Right forelimb (tissue), 1 donor: ENCODE measurements at places on chromosomes 12 and 14.

GRCh38 chr14:62280366-62280765, 518.1 kb downstream of the SNAPC1 start:
- DNase-seq = no peak

DNA sequence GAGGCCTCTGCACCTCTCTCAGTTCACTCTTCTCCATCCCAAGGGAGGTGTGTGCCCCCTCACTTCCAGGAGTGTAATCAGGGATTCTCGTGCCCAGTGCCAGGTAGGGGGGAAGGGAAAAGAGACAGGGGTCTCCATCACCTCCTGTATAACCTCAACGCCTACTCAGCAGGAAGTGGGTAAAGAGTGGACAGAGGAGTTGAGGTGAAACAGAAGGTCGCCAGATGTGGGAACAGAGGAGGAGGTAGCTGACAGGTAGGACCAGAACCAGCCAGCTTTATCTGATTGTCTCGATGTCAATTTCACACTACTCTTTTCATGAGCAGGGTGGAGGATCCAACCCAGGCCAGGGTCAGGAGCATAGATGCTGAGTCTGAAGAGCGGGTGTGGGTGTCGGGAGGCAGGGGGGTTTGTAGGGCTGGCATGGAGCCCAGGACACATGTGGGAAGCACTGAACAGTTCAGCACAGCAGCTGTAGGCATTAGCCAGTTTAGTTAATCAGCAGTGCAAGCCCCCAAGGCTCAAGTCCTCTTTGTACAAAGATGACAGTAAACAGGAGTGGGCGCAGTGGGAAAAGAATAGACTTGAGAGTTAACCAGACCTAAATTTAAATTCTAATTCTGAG, 213.5 kb downstream of the PELI2 start:
- DNase-seq = no peak

- peak; percentile 7 for DNase-seq
Measured at GRCh38 chr14:101497684-101498525, 63.4 kb upstream of the DIO3 start.

- no peak for DNase-seq
Measured at GRCh38 chr12:7834701-7835100, 38.0 kb downstream of the SLC2A14 start.

GRCh38 chr12:2118481-2119255, 65.9 kb downstream of the CACNA1C start:
- no peak for DNase-seq

GRCh38 chr12:30296486-30296885, 399.2 kb downstream of the IPO8 start:
- DNase-seq = no peak

DNA sequence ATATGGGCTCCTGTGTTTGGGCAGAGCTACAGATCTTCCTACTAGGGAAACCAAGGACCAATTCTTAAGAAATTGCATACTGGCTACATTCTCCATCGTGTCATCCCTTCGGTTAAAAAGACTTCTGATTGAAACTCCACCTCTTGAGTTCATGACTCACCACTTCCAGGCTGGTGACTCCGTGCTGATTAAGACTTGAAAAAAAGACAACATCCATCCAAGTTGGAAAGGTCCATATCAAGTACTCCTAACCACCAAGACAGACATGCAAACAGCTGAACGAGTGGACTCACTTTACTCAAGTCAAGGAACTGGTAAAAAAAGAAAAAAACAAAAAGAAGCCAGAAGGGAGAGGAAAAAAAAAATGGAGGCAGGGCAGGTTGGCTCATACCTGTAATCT, 63.4 kb downstream of the APOBEC1 start:
- DNase-seq = no peak

- DNase-seq = no peak
Measured at GRCh38 chr14:23556700-23557440, 799 bp downstream of the THTPA start.

- DNase-seq = peak; percentile 67
Measured at GRCh38 chr12:57844709-57845477, 1.6 kb downstream of the CTDSP2 start.

DNA sequence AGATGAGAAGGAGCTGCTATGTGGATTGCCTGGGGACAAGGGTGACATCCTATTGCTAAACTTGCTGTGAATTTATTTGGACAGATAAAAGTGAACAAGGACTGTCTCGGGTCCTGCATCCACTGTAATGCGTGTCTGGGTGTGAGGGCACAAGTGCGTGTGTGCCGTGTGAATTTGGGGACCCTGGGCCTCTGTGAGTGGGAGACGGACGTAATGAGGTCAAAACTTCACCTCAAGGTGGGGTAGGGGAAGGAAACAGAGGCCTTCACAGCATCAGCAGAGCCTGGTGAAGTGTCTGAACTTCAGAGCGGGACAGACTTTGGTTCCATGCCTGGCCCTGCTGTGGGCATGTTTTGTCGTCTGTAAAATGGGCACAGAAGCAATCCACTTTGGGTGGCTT, 14.8 kb downstream of the ASB2 start:
- DNase-seq = no peak

- DNase-seq = no peak
Measured at GRCh38 chr14:30159374-30159773, 231.7 kb upstream of the PRKD1 start.

- no peak for DNase-seq
Measured at GRCh38 chr12:11840366-11840765, 190.9 kb downstream of the ETV6 start.

DNA sequence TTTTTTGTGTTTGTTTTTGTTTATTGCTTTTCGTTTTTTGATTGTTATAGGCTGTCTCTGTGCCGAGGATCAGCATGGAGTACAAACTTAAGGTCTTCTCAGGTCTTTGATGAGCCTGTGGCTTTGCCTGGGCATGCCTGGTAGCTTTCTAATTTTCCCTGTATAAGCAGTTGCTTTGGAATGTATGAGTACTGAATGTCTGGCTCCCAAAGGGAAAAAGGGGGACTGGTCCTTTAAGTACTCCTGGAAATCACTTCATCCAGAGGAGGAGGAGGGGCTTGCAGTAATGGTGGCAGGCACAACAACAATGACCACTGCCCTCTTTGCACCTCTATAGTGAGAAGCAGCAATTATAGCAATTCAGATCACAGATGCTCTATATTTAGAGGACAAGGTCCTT, 67.6 kb upstream of the TTC7B start:
- DNase-seq = no peak

DNA sequence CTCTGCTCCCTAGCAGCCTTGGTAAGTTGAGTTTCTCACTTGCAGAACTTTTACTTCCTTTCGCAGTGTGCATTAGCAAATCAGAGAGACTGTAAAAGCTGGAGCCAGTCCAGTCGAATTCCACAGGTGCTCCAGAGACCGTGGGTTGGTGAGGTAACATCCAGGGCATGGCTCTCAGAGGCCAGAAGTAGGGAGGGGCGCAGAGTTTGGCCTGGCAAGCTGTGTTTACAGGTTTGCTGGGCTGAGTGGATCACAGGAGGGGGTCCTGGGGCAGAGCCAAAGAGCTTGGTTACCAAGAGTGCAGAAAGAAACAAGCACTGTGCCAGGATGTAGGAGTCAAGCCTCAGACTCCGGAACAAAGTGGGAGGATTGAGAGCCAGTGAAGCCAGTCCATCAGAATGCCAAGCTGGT, 10.2 kb upstream of the BHLHE41 start:
- peak; percentile 70 for DNase-seq

DNA sequence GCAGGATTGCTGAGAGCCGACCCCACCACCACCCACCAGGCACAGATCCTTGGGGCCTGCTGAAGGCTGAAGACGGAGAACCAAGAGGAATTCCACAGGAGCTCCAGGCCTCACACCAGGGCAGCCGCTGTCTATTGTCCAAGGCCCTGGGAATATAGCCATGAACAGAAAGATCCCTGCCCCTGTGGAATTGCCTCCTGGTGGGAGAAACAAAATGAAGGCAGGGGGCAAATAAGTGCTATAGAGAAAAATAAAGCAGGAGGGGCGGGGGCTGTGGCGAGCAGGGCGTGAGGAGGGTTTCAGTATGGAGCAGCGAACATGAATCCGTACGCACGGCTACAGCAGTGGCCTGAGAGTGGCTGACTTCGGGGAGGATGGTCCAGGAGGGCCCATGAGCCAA, 96.1 kb downstream of the EML1 start:
- no peak for DNase-seq

GRCh38 chr12:78853231-78853630, 11.3 kb upstream of the SYT1 start:
- no peak for DNase-seq

- DNase-seq = no peak
Measured at GRCh38 chr14:59585891-59586554, 9.4 kb upstream of the CCDC175 start.

DNA sequence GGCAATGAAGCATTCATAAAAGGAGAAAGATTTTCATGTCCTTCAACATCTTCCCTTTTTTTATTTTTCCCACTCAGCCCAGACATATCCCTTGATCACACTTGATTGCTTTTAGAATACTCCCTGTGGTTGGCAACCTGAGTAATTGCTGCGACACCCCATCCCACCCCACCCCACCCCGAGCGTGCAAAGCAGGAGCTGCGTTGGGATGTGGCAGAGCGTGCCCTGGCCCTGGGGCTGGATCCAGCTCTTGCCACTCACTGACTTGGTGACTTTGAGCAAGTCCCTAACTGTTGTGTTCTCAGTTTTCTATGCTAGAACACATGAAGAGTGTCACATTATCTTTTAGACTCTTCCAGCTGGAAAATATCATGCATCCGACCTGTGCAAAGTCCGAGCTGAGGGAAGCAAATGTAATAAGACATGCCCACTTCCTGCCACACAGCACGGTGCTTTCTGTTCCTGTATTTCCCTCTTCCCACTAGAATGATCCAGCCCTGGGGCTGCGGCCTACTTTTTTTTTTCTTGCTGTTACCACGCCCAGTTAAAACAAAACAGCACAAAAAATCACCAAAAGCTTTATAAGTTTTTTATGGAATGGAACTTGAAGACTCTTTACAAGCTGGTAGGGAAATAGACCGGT, 4.0 kb downstream of the ASCL4 start:
- DNase-seq = no peak

GRCh38 chr12:107545737-107546353, 139.8 kb upstream of the PWP1 start:
- peak; percentile 66 for DNase-seq

- no peak for DNase-seq
Measured at GRCh38 chr12:116043659-116044535, 233.6 kb downstream of the MED13L start.

DNA sequence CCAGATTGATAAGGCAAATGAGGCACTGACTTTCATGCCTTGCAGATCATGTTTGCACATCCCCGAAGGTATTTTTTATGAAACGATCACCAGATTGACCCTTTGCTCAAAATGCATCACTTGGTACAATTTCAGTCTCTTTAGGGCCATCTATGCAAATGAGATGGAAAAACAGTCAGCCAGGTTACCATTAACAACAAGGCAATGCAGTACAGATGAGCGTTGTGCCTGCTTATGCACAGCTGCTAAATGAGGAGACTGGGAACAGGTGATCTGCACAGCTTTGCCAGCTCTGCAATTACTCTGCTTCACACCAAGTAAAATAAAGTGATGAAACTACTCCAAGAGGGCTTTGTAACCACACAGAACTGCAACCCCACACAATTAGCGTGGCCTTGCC, 26.1 kb upstream of the PLEKHG7 start:
- no peak for DNase-seq

GRCh38 chr12:70553391-70553859, 83.8 kb downstream of the PTPRB start:
- no peak for DNase-seq

GRCh38 chr12:78756936-78757335, 107.6 kb upstream of the SYT1 start:
- no peak for DNase-seq

DNA sequence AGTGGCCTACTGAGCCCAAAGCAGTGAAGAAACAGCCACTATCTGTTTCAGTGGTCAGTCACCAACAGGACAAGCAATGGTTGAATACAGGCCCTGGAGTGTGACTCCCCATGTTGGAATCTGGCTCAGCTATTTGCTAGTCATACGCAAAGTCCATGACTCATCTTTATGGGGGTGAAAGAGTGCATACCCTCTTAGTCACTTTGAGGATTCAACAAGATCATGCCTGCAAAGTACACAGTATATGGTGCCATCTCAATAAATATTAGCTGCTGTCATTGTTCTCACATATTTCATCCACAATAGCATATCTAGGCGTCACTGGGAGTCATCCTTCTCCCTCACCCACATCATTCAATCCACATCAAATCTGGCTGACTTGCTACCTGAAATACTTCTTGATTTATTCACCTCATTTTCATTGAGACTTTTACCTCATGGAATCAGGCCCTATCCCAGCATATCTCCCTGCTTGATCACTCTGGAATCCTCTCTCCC, 26.4 kb upstream of the STAB2 start:
- DNase-seq = no peak

DNA sequence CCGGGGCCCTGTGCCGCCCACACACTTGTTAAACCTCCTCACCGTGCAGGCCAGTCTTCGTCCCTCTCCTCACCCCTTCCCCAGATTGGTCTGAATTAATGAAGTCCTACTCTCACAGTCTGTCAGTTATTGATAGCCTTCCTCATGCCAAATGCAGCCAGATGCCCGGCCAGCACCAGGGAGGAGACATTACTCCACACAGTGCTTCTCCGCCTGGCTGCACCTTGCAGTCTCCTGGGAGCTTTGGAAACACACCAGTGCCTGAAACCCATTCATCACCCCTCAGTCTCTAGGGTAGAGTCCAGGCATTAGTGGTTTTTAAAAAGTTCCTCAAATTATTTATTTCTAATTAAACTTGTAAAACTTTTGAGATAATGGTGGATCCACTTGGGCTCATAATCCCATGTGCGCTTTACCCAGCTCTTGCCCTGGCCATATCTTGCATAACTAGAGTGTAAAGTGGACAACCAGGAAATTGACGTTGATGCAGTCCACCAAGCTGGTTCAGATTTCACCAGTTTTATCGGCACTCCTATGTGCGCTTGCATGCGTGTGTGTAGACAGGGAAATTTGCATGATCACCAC, 38.2 kb upstream of the TSPAN9 start:
- no peak for DNase-seq

- DNase-seq = no peak
Measured at GRCh38 chr12:132398386-132398991, 69.1 kb upstream of the GALNT9 start.

DNA sequence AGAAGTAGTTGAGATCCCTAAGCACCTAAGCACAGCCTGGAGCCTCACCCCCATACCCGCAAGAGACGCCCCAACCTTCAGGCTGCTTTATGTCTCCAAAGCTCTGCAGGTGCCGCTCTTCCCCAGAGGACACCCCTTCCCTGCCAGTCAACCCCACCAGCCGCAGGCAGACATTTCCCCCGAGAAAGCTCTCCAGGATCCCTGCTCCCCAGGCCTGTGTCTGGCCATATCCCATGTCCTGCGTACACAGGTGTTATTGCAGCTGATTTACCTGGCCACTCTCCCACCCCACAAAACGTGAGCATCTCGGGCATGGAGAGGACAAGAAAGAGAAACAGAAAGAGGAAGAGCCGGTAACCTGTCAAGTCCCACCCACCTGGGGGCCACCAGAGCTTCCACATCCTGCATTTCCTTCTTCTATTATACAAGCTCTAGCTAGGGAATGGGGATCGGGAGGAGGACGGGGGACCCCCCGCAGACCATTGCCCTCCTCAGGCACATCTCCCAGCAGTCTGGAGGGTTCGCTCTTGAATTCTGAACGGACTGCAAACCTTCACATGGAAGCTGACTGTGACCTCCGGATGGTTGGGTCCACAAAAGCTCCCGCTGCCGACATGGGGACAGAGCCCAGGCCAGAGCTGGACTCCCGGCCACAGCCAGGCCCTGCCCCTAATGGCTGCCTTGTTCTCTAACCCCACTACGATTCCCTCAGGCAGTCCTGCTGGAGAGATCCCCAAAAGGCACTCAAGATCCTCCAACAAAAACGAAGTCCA, 17.6 kb downstream of the CCDC88C start:
- DNase-seq = no peak
